Activated T-cell treated with anti-CD3 and anti-CD28 coated beads, Interleukin-2, amount 50 U/mL, for 24 hours (primary cell): ENCODE measurements at places on chromosomes 1 and 21.

GRCh38 chr1:237873487-237874211, 17.1 kb downstream of the ZP4 start:
- no peak for DNase-seq

DNA sequence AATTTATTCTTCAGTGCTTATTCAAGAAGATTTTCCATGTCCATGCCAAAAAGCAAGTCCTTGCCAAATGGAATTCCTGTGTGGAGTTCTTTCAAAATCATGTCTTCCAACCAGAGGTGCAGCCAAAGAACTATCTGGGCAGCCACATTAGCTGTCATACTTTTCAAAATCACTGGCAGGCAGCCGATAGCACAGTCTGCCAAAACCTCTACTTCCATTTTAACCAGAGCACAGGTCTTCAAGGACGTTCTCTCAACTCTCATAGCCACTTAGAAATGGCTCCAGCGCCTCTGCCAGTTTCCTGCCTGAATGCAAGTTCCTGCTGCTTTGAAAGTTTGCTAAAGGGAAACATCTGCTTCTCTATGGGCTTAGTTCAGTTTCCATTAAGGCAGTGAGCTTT, 975.7 kb upstream of the ADGRL4 start:
- DNase-seq: no peak

GRCh38 chr1:194598098-194598497, 1411.7 kb upstream of the B3GALT2 start:
- no peak for DNase-seq

DNA sequence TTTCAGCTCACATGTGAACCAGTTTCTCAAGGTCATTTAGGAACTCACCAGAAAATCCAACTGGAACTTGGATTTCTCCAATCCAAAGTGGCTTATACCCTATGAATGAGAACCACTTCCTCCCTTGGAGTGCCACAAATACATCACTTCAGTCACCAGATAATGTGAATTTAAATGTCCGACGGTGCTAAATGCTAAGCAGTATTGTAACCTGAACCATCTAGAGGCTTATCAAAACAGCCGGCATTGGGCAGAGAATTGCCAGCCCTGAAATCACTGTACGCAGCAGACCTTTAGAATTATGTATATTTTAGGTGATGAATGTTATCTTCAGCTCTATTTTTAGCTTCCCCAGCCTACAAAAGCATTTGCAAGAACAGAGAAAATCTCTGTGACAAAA, 76.8 kb upstream of the COX20 start:
- DNase-seq: no peak

- DNase-seq: no peak
Measured at GRCh38 chr1:63466181-63466580, 56.8 kb downstream of the ITGB3BP start.

DNA sequence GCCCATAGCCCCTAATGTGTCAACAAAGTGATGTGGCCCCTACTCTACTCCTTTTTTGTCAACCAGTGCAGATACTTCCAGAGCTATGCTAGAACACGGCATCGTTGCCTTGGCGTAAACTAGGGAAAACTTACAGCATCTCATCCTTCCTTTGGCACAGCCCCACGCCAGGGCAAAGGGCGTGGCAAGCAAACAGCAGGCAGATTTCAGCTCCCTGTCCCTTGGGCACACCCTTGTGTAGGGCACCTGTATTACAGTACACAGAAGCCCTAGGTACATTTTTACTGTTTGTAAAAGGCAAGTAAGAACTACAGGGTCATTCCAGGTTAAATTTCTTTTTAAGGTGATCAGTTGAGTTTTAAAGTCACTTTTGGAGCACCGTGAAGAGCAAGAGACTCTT, 29.3 kb downstream of the PRDX6 start:
- no peak for DNase-seq

DNA sequence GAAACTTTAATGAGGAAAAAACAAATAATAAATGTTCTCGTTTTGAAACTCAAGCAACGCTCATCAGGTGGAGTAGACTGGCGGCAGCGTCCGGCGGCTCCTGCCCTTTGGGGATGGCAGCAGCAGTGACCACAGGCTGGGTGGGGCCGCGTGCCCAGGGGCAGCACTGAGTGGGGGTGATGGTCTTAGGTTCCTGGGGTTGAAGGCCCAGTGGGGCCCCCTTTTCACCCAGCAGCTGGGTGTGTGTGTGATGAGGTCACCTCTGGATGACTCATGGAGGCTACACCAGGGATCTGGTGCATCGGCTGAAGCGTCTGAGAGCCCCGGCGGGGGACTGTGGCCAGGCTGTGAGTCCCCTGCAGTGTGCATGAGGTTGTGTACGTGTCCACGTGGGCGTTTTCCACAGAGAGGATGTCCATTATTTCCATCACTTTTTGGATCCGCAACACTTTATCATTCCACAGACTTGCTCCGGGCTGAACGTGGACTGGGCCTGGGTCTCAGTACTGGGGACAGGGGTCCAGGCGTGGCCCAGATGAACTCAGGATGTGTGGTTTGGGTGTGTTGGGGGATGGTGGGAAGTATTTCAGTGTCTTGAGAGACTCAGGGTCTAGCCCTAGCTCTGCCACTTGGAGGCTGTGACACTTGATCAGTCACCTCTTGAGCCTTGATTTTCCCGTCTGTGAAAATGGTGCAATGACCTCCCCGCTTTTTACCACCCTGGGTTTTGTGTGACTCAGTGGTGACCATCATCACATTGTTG, 25.6 kb downstream of the LDLRAP1 start:
- no peak for DNase-seq

DNA sequence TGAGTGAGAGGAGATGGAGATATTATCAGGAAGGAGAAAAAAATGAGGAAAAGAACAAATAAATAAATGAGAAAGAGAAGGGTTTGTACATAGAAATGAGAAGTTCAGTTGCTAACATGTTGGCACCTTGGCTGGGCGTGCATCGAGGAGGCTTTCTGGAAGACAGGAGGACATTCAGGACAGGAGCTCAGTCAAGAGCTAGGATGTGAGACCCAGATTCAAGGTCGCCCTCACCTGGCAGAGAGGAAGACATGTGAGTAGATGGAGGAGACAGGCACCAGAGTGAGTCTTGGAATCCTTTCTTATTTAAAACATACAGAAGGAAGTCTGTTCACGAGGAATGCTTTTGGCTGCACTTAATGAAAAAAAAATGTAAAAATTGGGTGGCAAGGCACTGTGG, 640.9 kb downstream of the NPHP4 start:
- DNase-seq: no peak

DNA sequence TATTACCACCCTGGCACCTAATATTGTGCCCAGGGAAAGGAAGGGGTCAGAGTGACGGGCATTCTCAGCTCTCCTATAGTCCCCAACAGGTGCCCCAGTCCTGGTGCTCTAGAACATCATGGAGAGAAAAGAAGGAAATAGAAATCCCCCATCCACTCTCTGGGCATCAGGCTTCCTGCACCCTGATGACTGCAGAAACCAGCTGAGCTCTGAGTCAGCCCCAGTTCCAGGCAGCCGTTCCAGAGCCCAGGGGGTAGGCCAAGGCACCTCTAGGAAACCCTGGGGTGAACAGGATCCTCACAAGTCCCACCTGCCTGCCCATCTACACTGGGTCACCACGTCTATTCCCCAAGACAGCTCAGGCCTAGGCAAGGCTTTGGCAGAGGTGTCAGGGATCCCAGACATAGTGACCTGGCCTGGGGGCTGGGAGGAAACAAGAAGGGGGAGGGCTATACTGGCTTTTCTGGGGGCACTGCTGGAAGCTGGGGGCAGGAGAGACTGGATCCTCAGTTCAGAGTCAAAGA, 709 bp downstream of the NECTIN4 start:
- DNase-seq: no peak

GRCh38 chr21:38269576-38269936, 12.8 kb downstream of the KCNJ15 start:
- DNase-seq: no peak

DNA sequence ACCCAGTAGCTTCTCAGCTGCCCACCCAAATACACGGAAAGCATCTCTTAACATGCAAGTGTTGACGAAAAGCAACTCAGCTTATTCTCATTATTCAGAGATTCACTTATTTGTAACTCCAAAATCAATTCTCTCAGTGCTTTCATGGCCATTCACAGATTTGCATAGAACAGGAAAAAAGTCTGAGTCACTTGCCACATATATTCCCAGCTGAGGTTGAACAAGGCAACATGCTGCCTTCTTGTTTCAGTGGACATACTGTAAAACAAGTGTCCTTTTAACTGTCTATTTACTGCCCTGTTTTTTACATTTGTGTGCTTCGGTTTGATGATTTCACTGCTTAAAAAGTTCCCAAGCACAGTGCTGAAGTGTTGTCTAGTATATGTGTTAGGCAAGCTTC, 273.0 kb downstream of the LTN1 start:
- no peak for DNase-seq

DNA sequence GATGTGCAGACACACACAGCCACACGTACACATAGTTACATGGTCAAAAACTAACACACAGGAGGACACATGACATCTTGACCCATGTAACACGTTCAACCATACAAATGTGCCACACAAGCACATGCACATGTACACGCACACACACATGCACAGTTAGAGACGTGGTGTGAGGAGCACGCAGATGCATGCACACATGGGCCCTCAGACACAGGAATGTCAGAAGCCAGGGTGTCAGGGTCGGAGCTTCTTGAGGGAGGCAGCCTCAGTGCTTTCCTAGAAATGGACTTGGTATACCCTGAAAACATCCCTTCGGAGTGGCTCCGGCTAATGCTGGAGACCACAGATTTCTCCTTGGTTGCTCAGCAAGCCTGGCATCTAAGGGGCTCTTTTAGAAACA, 114.3 kb downstream of the DMRTB1 start:
- peak; percentile 13 for DNase-seq

DNA sequence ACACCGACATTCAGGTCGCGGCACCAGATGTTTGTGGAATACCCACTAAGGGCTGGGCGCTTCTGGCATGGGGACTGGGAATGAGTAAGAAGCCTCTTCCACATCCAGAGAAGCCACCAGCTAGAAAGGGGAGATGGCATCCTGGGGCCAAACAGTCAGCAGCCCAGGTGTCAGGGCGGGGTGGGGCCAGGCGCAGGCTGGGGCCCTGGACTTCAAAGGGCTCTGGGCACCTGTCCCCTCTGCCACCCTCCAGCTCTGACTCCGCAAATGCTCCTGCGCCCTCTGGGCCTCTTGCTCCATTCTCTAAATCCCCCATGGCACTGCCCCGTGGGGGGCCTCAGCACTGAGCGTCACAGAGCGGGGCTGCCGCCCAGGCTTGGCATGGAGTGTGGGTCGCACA, 70.4 kb downstream of the MEGF6 start:
- DNase-seq: no peak

DNA sequence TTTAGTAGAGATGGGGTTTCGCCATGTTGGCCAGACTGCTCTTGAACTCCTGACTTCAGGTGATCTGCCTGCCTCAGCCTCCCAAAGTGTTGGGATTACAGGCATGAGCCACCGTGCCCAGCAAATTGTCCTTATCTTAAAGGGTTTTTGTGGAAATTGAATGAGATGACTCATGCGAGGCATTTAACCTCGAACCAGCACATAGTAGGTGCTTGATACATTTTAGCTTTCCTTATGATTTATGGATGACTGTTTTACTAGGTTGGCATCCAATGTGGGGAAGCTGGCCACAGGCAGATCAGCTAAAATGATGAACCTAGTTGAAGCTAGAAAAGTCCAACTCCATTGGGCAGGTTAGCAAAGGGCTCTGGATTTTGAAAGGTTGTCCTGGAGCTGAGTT, 1.4 kb upstream of the COL9A2 start:
- DNase-seq: no peak

GRCh38 chr1:11704194-11704529, 12.7 kb downstream of the DRAXIN start:
- DNase-seq: no peak

- peak; percentile 49 for DNase-seq
Measured at GRCh38 chr1:6041432-6042062, 4.1 kb upstream of the KCNAB2 start.

DNA sequence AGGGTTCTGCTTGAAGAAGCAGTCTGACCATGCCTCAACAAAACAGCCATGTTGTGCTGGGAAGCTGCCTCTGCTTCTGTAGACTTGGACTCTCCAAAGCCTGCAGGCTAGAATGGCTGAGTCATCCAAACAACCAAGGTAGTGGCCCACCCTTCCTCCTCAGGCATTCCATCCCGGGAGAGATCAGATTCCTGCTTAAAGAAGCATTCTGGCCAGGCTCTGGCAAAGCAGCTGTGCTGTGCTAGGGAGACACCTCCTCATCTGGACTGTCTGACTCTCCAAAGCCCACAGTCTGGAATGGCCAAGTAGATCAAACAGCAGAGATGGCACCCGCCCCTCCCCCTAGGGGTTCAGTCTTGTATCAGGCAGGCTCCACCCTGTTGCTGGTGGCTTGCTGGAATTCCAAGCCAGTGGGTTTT, 38.3 kb upstream of the F3 start:
- DNase-seq: no peak

- DNase-seq: no peak
Measured at GRCh38 chr1:109161858-109162606, 48.1 kb downstream of the ELAPOR1 start.

- DNase-seq: no peak
Measured at GRCh38 chr21:38857152-38857825, 51.6 kb downstream of the ETS2 start.

- peak; percentile 37 for DNase-seq
Measured at GRCh38 chr1:212514782-212515181, 82.1 kb downstream of the NENF start.

DNA sequence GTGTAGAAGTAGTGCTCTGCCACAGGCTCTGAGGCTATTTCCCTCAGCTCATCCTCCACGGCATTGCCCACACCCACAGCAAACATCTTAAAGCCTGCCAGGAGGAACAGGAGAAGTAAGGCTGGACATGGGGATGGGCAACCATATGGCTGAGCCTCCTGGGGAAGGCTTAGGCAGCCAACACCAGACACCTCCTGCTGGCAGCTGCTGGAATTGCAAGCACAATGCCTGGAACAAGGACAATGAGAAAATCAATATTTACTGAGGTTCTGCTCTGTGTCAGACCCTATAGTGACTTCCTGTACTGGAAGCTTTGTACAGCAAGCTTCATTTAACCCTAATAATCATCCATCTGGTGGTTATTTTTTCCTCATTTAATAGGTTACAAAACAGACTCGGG, 8.2 kb downstream of the MATN1 start:
- DNase-seq: no peak

GRCh38 chr21:25974964-25975363, 195.6 kb downstream of the APP start:
- DNase-seq: no peak

DNA sequence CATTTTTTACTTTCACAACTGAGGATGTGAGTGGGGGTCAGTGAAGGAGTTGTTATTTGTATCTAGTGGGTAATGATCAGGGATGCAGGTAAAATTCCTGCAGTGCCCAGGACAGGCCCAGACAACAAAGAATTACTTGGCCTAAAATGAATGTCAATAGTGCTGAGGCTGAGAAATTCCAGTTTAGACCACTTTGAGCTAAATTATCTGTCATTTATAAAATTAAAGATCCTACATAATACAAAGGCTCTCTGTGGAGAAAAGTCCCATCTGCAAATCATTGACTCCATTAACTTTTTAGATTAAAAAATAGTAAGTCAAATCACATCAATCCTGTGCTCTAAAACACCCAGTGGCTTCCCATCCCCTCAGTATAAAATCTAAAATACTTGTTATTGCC, 130.7 kb upstream of the COL11A1 start:
- DNase-seq: no peak

- peak; percentile 35 for DNase-seq
Measured at GRCh38 chr1:181485287-181486097, 2.2 kb downstream of the CACNA1E start.
